ENCODE measurements at places on chromosomes 13 and 19.

GRCh38 chr19:10389863-10390262 lies 9.5 kb upstream of the TYK2 start:
- DNase-seq: no peak

GRCh38 chr19:51479531-51480331 lies 1.4 kb downstream of the CEACAM18 start:
- DNase-seq: no peak

GRCh38 chr13:105814902-105815250 lies 720.6 kb downstream of the EFNB2 start:
- no peak for DNase-seq

GRCh38 chr13:66624302-66624701 lies 605.8 kb downstream of the PCDH9 start:
- no peak for DNase-seq

DNA sequence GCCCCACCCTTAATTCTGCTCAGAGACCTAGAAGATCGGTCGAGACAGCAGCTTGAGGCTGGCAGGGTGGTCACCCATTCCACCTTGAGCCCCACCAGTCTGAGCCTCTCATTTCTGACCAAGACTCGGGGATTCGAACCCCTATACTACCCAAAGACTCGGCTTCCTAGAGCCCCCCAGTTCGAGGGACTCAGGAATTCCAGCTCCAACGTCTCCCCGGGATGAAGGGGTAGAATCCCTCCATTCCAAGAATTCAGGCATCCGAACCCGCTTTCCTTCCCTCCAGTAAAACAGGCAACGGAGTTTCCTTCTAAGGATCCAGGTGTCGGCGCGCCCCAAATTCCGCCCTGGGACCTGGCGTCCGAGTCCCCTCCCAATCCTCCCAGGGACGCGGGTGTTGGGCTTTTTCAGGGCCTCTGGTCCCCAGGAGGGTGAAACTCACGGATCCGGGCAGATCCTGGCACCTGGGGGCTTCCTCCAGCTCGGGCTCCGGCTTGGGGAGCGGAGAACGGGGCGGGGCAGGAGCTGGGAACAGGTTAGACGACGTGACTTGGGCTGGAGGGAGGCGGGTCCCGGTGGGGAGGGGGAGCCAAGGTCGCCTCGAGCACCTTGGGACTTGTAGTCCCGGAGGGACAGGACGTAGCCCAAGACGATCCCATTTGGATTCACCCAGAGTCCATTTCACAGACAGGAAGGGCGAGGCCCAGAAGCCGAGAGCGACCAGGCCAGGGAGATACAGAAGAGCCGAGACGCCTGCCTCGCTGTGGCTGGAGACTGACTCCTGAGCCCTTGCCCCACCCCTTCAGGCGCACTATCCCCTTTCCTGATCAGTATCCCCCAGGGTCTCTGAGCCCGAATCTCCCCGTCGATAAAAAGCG lies at the start of gene PPP1R13L:
TSS of gene PPP1R13L (minus strand) at position 513 of the 878 bp plus-strand sequence. CDS start 6,751 bp downstream, outside the sequence.
- no peak for DNase-seq

DNA sequence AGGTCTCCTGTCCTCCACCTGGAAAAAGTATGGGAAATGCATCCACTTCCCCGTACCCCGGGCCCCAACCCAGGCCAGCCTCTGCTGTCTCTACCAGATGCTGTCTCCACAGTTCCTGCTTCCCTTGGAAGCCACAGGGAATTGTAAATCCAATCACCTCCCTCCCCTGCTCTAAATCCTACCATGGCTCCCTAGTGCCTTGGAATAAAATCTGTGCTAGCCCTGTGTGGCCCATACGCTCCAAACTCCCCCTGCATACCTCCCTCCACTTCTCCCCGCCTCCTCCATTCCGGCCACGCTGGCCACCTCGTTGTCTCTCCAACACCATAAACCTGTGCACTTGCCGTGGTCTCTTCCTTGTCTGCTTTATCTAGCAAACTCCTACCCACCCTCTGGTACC lies 31.2 kb downstream of the UNC13A start:
- no peak for DNase-seq

DNA sequence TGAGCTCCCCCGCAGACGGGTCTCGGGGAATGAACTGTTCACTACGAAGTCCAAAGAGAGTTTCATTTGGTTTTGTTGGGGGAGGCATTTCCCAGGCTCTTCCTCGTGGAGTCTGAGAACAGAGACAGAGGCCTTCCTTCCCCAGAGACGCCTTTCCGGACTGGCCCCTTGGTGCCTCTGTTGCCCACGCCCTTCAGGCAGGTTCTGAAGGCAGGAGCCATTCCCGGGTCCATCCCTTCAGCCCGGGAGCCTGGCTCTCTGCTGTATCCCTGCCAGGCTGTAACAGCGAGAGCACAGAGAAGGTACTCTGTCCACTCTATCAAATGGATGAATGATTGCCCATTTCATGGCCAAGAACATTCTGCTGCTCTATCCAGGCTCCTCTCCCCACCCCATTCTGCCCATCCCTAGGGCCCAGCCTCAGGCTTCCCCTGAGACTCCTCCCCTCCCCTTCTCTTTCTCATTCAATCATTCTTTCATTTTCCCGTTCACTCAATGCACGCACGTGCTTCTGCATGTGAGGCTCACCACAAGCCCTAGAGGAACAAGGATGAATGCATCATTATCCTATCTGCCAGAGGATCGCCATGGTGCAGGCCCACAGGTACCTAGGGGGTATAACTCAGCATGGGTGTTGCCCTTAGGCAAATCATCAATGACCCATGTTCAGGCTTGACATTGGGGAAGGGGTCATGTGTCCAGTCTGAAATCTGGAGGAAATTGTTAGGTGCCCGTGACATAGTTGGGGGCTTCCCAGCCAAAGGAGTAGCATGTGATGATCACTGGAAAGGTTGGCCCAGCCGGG lies 298.6 kb downstream of the ZNF536 start:
- no peak for DNase-seq

- DNase-seq: no peak
Observed at GRCh38 chr19:2888731-2889224, 11.9 kb upstream of the ZNF57 start.

Measured in hippocampal formation (tissue), 2 donors.